Fibroblast of skin of scalp (primary cell): ENCODE measurements at places on chromosomes 16 and 17.

DNA sequence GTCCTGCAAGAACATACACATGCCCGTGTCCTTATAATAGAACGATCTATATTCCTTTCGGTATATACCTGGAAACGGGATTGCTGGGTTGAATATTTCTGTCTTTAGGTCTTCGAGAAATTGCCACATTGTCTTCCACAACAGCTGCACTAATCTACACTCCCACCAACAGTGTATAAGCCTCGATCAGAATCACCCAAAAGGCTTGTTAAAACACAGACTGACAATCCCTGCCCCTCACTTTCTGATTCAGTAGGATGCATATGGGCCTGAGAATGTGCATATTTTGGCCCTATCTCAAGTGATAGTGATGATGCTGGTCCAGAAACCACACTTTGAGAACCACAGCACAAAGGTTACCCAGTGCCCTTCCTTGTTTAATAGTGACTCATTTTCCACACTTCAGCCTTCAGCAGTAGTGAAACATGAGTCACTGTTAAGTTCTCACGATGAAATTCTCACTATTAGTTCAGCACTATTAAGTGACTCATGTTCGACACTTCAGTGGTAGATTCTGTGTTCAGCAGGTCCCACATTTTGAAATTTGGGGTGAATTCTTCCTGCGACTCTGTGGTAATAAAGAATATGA lies 215.6 kb downstream of the GRIN2A start:
- DNase-seq = peak; percentile 1

DNA sequence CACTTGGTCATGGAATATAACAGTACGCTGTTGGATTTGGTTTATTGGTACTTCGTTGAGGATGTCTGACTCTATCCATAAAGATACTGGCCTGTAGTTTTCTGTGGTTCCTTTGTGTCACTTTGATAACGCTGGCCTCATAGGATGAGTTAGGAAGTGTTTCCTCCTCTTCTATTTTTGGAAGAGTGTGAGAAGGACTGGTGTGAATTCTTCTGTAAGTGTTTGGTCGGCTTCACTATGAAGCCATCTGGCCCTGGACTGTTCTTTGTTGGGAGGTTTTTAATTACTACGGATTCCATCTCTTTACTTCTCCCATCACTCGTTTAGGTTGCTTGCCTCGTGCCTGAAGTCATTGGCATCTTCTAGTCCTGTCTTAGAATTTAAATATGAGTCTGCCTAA lies 117.3 kb downstream of the OR1D5 start:
- no peak for DNase-seq

- no peak for DNase-seq
Observed at GRCh38 chr17:74778960-74779359, 2.8 kb upstream of the NAT9 start.

- no peak for DNase-seq
Observed at GRCh38 chr17:6536053-6536452, 20.3 kb downstream of the PITPNM3 start.

- DNase-seq = no peak
Observed at GRCh38 chr17:78674156-78674555, 97.0 kb upstream of the DNAH17 start.

DNA sequence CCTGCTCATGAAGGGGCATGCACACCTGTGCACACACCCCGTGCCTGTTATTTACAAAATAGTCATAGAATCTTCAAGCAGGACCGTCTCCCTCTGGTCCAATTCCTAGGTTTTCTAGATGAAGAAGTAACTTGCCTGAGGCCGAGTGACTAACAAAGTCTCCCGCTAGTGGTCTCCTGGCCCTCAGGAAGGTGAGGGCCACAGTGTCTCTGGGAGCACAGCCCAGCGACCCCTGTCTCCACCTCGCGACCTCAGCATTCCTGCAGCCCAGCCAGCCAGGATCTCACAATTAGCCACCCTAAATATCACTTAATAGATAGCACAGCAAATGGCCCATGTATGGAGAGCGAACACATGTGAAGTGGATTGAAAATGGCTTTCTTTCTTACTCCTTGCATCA lies 30.5 kb upstream of the CACNG1 start:
- DNase-seq = no peak

DNA sequence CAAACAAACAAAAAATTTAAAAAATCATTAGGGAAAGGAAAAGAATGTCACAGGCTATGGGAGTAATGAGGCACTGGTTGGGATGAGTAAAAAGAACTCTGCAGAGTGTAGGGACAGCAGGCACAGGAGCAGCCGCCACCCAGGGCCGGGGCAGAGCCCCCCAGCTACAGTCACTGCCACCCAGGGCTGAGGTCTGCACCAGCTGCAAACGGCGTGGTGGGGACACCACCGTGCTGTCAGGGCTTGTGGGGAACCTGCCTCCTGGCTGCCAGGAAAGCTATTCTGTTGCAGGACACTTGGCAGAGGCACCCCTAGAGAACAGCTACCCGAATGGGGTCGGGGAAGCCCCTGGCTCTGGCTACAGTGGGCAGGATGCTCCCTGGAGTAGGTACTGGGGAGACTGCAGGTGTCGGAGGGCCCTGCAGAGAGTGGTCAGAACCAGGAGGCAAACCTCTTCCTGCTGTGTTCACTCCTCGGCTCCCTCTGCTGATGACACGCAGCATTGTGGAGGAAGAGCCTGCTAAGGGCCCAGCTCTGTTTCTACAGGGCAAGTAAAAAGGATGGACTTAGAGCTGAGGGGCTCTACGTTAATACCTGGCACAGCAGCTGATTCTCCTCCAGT lies 32.3 kb upstream of the CAPN15 start:
- peak; percentile 28 for DNase-seq

GRCh38 chr16:55301385-55302008 lies 22.5 kb upstream of the IRX6 start:
- no peak for DNase-seq

- peak; percentile 65 for DNase-seq
Observed at GRCh38 chr17:39231591-39232551, 6.1 kb upstream of the STAC2 start.

DNA sequence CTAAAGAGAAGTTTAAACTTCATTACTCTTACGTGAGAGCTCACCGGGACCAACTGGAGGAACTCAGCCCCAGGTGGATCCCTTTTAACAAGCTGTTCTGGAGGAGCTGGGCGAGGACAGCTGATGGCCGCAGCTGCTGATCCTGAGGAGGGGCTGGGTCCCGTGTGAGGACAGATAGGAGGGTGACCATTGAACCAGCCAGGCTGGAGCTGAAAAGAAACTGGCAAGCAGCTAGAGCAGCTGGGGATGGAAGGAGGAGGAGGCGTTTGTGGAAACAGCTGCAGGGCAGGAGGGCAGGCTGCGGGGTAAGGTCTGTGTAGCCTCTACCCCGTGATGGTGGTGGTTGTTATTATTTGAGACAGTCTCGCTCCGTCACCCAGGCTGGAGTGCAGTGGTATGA lies 119.5 kb downstream of the AATF start:
- no peak for DNase-seq

GRCh38 chr16:48384520-48385252 lies 527 bp downstream of the SIAH1 start:
- DNase-seq = peak; percentile 51

- DNase-seq = no peak
Observed at GRCh38 chr16:75258807-75259141, 7.3 kb upstream of the BCAR1 start.

DNA sequence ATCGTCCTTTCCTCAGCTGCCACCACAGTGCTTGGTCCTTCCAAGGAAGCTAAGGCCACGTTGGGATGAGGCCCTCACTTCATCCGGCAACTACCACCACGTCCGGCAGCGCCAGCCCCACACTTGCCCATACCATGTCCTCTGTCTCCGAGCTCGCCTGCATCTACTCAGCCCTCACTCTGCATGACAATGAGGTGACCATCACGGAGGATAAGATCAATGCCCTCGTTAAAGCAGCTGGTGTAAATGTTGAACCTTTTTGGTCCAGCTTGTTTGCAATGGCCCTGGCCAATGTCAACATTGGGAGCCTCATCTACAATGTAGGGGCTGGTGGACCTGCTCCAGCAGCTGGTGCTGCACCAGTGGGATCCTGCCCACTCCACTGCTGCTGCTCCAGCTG lies 44.9 kb downstream of the TTC19 start:
- no peak for DNase-seq

DNA sequence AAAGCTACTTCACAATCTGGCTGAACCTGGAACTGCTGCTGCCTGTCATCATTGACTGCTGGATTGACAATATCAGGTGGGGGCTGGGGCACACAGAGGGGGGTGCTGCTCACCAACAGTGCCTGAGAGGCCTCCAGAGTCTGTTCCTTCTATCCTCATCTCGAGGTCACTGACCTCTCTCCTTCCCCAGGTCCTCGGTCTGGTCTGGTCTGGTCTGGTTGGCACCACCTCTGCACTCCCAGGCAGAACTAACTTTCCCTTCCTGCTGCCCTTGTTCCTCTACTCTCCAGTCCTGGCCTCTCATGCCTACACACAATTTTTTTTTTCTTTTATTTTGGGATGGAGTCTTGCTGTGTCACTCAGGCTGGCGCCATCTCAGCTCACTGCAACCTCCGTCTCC lies 4.2 kb downstream of the PLA2G15 start:
- DNase-seq = no peak

DNA sequence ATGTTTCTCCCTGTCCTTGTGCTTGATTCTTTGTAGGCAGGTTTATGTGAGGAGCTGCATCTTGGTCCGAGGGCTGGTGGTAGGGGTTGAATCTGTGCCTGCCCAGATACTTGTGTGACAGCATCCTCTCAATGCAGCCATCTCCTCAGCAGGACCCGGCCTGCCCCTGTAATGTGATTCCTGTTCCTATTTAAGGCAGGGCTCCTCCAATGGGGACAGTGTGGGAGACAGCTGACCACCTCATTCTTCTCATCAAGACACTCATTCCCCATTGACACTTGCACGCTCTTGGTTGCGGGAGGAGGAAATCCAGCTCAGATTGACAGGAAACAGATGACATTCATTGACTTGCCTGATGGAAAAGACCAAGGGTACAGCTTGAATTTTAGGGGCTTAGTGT lies 384.5 kb downstream of the CPPED1 start:
- no peak for DNase-seq

DNA sequence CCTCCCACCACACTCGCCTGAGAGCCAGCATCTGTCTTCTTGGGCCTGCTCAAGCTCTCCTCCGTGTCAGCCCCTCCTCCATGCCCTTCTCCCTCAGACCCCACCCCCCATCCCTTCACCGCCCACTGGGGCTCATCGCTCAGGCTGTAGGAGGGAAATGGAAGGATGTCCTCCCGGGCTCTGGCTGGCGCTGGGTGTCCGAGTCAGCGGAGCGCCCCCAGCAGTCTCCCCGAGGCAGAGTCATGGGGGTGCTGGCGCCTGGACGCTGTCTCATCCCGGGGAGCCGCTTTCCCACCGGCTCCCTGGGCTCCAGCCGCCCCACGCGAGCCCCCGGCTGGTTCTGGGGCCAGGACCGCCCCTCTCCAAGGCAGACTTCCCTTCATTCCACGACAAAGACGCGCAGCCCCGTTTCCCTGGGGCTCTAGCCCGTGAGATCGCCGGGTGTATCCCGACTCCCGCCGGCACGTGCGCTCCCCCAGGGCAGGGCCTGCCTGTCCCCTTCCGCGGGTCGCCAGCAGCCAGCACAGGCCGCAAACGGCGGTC lies 428 bp upstream of the ANTKMT start:
- DNase-seq = peak; percentile 75

- DNase-seq = no peak
Observed at GRCh38 chr16:5865236-5865635, 767.6 kb upstream of the EEF2KMT start.

- DNase-seq = no peak
Observed at GRCh38 chr17:59907467-59907866, 14.5 kb downstream of the RPS6KB1 start.

DNA sequence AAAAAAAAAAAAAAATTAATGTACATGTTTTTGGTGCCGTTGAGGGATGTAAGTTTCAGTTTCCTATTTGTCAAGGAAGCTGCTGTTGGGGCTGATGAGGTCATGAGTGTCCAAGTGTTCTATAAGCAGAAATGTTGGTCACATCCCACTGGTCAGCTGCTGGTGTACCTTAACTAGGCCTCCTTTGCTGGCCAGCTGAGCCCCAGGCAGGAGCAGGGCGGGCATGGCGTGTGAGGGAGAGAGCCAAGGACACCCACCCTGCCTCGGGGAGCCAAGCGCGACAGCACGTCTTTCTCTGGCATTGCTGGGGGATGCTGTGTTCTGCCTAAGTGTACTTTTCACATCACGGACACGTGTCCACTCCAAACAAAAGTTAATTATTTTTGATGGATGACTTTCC lies 108.1 kb upstream of the CDC42EP4 start:
- no peak for DNase-seq

GRCh38 chr17:81566461-81567126 lies 14.4 kb upstream of the FAAP100 start:
- DNase-seq = peak; percentile 100

GRCh38 chr16:89146211-89147005 lies 25.1 kb upstream of the CDH15 start:
- DNase-seq = no peak

- DNase-seq = no peak
Observed at GRCh38 chr16:70159355-70160348, 13.9 kb upstream of the CLEC18C start.

DNA sequence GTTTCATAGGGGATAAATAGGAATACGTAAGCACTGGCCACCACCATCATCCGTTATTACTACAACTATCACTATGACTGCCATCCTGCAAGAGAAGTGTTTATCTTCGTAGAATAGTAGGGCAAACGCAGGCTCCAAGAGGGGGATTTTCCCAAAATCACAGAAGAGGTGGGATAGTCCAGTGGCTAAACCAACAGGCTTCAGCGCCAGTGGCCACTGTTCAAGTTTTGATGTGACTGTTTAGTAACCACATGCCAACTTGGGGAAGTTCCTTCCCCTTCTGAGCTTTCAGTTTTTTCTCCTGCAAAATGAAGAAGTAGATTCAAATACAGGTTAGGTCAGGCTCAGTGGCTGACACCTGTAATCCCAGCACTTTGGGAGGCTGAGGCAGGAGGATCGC lies 60.7 kb upstream of the GRIN2A start:
- DNase-seq = no peak
